BJ (cell line): ENCODE measurements at places on chromosomes 11 and 22.

- DNase-seq: no peak
Measured at GRCh38 chr11:60208146-60208895, 25.4 kb upstream of the MS4A6A start.

- DNase-seq: no peak
Measured at GRCh38 chr11:65541093-65541982, 16.5 kb downstream of the SCYL1 start.

GRCh38 chr22:31626427-31627150, 35.4 kb downstream of the PISD start:
- no peak for DNase-seq

- no peak for DNase-seq
Measured at GRCh38 chr22:22684580-22685561, 40.5 kb downstream of the GGTLC2 start.

DNA sequence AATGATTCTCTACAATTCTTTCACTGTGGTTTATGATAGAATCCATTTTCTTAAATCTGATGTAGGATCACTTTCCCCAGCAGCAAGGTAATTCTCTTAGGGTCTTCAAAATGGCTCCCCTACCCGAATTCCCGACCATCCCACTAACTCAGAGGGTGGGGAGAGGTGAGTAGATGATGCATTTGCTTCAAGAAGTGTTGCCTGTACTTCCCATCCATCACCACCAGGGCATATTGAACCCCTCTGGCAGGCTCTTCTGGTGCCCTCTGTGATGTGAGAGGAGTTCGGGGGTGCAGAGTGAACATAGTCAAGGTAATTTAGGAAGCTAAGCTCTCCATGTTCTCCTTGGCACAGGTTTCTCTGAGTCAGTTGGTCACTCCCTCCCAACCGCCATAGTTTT, 52.3 kb downstream of the ZNRF3 start:
- DNase-seq: no peak

DNA sequence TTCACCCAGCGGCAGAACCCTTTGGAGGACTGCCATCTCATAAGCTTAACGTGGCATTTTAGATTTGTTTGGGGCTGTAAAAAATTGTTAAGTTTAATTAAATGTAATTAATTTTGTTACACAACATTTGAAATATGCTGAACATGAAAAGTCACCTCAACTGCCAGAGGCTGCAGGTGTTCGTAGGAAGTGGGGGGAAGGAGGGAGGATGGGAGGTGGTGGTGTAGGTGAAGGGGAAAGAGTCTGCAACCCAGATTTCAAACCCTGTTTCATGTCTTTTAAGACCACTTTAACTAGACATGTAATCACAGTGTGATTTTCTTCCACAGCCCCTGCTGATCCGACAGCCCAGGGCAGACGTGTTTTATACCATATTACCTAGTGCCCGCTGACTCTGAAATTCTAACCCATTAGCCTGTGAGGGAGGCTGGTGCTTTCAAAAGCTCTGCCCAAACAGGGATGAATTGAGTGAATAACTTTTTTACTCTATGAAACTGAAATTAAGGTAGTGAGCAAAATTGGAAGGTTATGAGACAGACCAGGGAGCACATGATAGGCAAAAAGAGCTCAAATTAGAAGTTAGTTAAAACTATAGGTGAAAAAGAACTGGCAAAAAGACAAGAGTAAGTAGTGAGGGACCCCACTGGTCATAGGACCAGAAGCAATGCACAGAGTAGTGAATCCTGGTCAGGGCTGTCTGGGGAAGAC, 279.8 kb downstream of the DDX10 start:
- DNase-seq: no peak

DNA sequence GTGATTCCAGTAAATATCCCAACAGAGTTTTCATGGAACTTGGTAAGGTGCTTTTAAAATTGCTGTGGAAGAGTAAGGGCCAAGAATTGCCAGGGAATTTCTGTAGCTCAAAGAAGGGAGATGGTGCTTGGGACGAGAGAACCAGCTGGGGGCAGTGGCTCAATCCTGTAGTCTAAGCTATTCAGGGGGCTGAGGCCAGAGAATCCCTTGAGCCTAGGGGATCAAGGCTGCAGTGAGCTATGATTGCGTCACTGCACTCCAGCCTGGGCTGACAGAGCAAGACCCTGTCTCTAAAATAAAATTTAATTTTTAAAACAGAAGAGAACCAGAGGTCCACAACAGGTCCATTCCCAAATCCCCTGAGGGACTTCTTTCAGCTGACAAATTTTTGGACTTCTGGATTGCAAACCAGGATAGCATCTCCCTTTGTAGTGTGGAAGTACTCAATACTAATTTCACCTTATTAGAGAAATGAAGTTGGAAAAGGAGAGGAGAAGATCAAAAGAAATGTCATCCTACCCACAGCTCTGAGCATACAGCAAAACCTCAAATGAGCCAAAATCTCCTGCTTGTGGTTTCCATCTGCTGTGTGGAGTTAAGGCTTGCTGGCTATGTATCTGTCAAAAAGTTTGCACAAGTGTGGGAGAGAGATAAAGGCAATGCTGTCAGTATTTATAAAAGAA, 59.2 kb upstream of the CLPB start:
- no peak for DNase-seq

GRCh38 chr22:37581504-37581903, 1.6 kb upstream of the LGALS2 start:
- DNase-seq: no peak

DNA sequence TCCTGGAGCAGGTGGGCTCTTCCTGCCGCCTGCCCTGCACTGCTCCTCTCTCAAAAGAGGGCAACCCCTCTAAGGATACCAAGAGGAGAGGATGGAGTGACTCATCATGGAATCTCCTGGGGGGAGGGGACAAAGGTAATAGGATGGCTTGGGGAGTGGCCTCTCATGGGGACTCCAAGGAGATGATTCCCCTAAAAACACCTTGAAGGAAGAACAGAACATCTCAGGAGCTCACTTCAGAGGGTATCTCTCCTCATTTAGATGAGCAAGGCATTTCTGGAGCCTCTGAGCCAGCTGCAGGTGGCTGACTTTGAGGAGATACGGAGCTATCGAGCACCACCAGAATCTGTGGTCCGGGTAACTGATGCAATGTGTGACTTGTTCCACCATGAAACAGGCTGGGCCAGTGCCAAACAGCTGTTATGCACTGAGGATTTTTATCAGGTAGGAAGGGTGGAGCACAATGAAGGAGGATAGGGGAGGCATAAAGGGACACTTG, 40.2 kb downstream of the RRP8 start:
- DNase-seq: no peak

DNA sequence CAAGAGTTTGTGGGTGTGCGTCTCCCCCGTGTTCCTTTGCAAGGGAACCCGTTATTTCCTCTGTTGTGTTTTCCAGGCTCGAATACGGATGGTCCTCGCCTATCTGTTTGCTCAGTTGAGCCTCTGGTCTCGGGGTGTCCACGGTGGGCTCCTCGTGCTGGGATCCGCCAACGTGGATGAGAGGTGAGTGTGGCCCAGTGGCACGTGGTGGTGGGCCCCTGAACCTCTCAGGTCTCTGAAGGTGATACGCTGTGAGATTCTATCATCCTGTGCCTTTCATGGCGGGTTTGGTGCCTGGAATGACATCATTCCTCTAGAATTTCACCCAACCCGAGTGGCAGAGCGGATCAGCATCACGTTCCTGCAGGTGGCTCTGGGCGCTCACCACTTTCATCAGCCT, 32.5 kb downstream of the NADSYN1 start:
- DNase-seq: no peak

- DNase-seq: no peak
Measured at GRCh38 chr11:108609682-108610081, 16.1 kb upstream of the EXPH5 start.

DNA sequence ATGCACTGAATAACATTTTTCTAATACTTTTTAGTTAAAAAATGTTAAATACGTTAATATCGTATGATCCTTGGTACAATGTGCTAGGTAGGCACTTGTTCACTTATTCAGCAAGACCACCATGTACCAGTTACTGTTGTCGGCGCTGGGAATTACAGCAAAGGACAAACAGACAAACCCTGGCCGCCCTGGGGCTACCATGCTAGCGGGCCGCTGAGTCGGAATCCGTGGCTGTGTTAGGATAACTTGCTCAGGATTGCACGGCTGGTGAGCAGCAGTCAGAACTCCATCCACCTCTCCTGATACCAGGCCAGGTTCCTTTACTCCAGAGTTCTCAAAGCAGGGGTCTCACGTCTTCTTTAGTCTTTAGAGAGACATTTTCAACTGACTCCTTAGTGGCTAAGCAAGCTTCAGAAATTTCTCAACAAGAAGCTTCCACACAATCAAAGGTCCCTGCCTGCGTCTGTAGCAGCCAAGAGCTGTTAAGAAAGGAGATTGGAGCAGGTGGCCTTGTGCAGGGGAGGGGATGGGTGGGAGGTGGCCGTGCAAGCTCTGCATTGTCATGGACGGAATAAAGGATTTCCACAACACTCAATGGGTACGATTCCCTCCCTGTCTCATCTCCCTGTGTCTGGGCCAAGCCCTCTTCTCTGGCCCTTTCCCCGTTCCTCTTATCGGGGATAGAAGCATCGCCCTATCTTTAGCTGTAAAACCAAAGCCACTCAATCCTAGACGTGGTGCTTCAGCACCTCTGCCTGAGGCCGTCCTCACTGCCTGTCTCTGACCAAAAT, 39.8 kb upstream of the NNMT start:
- no peak for DNase-seq

GRCh38 chr22:43846966-43847365, 15.3 kb downstream of the SULT4A1 start:
- no peak for DNase-seq

DNA sequence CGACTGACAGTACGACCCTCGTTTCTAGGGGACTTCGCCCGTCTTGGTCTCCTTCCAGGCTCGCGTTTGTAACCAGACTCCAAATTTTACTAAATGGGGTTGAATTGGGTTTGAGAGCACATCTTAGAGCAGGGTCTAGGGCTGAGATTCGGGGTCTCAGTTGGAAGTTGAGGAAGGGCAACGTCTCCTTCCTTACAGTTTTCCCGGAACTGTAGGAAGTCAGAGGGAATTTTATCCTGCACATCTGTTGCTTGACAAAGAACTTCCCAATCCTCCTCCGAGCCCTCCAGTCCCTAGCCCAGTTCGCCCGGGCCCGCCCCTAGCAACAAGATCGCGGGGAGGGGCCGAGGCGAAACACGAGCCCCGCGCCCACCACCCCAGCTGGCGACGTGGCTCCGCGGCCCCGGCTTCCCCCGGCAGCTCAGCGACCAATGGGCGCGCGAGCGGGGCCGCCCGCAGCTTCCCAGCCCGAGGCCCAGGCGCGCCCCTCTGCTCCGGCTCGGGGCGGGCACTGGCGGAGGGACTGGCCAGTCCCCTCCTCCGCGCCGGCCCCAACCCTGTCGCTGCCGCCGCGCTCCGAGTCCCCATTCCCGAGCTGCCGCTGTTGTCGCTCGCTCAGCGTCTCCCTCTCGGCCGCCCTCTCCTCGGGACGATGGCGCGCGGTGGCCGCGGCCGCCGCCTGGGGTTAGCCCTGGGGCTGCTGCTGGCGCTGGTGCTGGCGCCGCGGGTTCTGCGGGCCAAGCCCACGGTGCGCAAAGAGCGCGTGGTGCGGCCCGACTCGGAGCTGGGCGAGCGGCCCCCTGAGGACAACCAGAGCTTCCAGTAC, at the start of gene RCN1:
Gene RCN1, plus strand, starts transcription at position 530 of the 826 bp plus-strand sequence. Its CDS starts 123 bp downstream, at position 653.
- no peak for DNase-seq
